ENCODE measurements at places on chromosomes 7 and 10.

- DNase-seq, result no peak
Measured at GRCh38 chr10:72597897-72598296, 28.0 kb downstream of the MICU1 start.

DNA sequence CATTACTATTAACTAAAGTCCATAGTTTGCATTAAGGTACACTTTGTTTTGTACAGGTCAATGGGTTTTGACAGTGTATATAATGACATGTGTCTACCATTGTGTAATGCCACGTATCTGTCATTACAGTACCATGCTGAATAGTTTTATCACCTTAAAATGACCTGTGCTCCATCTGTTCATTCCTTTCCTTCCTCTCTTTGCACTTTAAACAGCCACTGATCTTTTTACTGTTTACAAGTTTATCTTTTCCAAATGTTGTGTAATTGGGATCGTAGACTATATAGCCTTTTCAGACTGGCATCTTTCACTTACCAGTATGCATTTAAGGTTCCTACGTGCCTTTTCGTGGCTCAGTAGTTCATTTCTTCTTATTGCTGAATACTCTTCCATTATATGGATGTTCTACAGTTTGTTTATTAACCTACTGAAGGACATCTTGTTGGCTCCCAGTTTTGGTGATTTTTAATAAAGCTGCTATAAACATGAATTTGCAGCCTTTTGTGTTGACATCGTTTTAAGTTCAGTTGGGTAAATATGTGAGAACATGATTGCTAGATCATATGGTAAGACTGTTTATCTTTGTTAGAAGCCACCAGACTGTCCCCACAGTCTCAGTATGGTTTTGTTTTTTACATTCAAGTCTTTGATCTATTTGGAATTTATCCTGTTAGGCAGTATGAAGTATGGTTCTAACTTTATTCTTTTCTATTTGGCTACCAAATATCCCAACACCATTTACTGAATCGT is 24.7 kb downstream of the STAM start:
- DNase-seq, result no peak

DNA sequence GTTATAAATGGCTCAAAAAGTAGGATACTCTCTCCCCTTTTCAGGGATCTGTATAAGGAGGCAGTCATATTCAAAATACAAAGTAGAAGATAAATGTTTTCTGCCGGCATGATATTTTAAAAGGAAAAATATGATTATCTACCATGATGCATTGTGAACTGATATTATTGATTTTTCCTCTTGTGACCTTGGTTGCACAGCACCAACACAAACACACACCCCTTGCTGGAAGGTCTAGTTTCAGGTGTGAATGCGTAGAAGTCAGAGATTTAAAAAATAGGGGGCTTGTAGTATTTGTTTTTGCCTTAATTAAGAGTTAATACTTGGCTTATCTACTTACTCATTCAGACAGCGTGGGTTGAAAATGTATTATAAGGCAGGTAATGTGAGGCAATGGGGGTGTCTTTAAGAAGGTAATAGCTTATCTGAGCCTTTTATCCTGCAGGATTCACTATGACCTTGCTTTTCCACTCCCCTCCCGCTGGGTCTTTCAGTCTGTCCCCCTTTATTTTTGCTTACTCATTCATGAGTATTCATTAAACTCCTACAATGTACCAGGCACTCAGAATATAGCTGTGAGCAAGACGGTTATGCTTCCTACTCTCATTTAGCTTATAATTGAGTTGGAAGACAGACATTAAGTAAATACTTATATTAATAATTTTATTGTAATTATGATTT is 390.6 kb downstream of the SDK1 start:
- DNase-seq, result no peak

DNA sequence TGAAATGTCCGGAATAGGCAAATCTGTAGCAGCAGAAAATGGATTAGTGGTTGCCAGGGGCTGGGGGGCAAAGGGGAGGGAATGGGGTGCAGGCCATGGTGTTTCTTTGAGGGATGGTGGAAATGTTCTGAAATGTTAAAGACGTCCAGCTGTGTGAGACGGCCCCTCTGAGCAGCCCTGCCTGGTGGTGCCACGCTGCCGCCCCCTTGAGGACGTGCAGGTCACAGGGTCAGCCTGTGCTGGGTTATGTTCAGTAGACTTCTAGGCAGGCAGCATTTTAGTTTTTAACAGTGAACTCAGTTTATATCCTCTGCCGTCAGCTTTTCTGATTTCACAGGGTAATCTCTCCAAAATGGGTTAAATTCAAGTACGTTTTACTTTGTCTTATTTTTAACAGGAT is 9.4 kb downstream of the NUB1 start:
- no peak for DNase-seq

GRCh38 chr10:44030132-44030531 is 354.8 kb downstream of the CXCL12 start:
- peak; percentile 21 for DNase-seq

GRCh38 chr7:90788052-90788451 is 191.9 kb downstream of the CDK14 start:
- DNase-seq, result no peak

GRCh38 chr7:100719523-100720278 is 567 bp upstream of the EPO start:
- no peak for DNase-seq

GRCh38 chr10:77282163-77282562 is 355.4 kb downstream of the KCNMA1 start:
- no peak for DNase-seq

DNA sequence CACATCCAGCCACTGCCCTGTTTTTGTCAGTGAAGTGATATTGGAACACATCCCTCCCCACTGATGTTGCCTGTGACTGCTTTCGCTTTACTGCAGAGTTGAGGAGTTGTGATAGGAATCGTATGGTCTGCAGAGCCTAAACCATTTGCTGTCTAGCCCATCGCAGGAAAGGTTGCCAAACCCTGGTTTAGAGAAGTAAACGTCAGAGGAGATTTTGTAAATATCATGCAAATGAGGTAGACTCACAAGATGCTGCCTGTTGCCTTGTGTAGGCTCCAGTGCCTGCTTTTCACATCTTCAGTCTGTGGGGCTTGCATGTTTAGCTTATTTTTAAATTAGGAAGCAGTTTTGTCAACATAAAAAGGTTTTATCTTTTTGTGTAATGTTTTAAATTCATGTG is 107.1 kb downstream of the TRRAP start:
- DNase-seq, result no peak

GRCh38 chr7:37349979-37350590 is 98.6 kb downstream of the ELMO1 start:
- no peak for DNase-seq

GRCh38 chr10:14498326-14498725 is 167.6 kb upstream of the FRMD4A start:
- DNase-seq, result no peak

GRCh38 chr10:78318305-78318704 is 284.6 kb downstream of the RPS24 start:
- DNase-seq, result no peak

GRCh38 chr10:121436630-121437341 is 161.5 kb downstream of the FGFR2 start:
- no peak for DNase-seq

DNA sequence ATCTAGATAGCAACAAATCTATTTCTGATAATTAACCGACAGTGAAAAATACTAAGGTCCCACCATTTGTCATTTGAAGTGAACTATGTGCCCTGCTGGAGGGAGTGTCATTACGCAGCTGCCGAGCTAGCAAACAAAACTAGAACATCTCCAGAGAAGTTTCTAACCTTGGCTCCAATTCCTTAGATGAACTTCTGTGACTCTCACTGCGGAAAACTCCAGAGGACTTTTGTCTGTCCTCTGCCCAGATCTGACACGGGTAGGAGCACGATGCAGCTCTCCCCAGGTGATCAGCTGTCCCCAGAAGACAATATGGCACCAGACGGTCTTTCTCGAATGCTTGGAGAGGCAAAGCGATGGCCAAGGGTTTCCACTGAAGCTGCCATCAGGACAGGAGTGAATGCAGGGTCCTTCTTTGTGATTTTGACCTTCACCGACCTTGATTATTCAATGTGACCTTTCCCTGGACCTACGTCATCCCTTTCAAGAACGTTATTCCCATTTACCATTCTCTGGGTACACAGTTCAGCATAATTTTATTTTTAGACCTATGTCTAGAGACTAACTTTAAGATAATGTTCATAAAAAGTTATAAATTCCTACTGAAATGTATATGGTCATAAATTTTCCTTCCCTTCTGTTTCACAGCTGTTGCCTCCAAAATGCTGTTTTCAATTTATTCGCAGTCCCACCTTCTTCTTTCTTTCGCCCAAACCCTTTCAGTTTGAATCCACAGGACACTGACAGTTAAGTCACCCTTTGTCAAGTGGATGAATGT is 116.7 kb upstream of the C7orf33 start:
- no peak for DNase-seq

- DNase-seq, result no peak
Measured at GRCh38 chr10:97321804-97322190, 2.7 kb downstream of the FRAT1 start.

- DNase-seq, result no peak
Measured at GRCh38 chr7:123746055-123746454, 2.7 kb downstream of the WASL start.

- no peak for DNase-seq
Measured at GRCh38 chr7:122626785-122627184, 72.1 kb downstream of the RNF133 start.

- DNase-seq, result no peak
Measured at GRCh38 chr10:111707076-111707475, 476.5 kb downstream of the GPAM start.

DNA sequence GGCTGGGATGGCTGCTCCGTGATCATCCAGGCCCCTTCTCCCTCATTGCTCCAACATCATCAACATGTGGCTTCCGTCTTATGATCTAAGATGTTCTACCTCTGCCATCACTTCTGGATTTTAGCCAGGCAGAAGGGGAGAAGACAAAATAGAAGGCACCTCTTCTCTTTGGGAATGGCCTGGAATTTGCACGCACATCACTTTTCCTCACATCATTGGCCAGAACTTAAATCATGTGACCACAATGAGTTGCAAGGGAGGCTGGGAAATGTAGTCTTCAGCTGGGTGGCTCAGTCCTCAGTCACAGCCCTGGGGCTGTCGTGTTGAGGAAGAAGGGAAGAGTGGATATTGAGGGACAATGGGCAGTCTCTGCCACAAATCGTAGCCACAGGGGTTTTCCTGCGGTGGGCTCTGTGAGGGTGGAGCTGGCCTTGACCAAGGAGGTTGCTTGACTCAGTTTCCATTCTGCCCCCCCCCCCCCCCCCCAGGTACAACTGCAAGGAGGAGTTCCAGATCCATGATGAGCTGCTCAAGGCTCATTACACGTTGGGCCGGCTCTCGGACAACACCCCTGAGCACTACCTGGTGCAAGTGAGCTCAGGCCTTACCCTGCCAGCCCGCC is 50.3 kb downstream of the PALD1 start:
- DNase-seq, result no peak

DNA sequence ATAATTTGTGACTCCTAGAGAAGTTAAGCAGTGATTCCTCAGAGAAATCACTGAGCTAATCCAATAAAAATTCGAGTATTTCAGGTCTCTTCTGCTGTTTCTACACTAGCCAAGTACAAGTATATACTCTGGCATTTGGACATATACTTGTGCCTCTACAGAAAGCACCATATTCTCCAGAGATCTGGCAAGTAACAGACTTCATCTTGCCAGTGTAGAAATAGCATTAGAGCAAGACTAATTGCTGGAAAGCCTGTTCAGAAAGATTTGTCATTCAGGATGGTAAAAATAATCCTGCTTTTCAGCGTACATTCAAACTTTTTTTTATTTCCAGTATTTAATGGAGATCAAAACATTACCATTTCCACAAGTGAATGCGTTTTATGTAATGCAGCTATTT is 410.8 kb upstream of the ETV1 start:
- no peak for DNase-seq

DNA sequence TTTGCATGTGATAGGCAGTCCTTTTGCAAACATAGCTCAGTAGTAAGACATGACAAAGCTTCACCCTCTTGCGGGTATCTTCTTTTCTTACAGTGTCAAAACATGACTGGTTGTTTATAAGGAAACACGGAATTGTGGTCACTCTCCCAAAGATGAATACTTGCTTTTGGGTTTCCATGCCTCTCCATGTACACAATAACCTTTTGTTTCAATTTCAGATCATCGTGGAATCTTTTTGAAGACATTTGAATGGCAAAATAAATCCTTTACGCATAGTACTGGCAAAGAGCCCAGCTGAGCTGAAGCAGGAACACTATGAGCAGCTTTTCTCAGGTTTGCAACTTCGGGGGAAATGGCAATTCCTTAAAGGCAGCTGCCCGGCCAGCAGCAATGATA is 156.8 kb upstream of the FRMD4A start:
- DNase-seq, result no peak

- DNase-seq, result no peak
Measured at GRCh38 chr10:3525832-3526449, 259.1 kb downstream of the KLF6 start.

- no peak for DNase-seq
Measured at GRCh38 chr7:92704858-92705257, 114.7 kb upstream of the FAM133B start.
